Liver (tissue), 10 donors: ENCODE measurements at places on chromosomes 1 and 21.

- H3K4me3 ChIP-seq = peak within 1 kb of the TSS; percentile 70
- H3K36me3 ChIP-seq = no peaks in the 10 kb centered on the region
- no peak within 1 kb of the TSS for H3K27ac ChIP-seq
- no peaks in the 10 kb centered on the region for H3K27me3 ChIP-seq
These were observed at the start of gene IKBKE for GRCh38 chr1:206469933-206470691. Gene IKBKE (plus strand): TSS chr1:206470476. CDS start chr1:206473228, 2,752 bp downstream.

DNA sequence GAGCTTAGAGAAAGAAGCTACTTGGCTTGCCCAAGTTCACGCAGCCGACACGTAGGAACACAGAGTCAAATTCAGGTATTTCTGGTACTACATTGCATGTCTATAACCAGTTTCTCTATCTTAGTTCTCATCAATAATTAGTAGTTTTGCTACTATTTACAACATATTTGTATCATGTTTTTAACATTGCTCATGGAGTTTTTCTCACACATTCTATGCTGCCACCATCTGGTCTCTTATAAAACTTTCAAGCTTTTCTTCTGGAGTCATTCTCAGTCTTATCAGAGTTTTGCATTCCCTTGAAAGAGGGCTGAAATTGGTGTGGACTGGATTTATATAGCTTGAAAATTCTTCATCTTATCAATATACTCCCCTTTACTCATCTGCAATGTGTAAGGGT lies 118.8 kb upstream of the PALMD start:
- no peak overlapping the region for H3K4me3 ChIP-seq
- no peaks in the 10 kb centered on the region for H3K36me3 ChIP-seq
- H3K27ac ChIP-seq = no peak overlapping the region
- H3K4me1 ChIP-seq = peaks cover 6% of the 10 kb centered on the region
- no peaks in the 10 kb centered on the region for H3K27me3 ChIP-seq

DNA sequence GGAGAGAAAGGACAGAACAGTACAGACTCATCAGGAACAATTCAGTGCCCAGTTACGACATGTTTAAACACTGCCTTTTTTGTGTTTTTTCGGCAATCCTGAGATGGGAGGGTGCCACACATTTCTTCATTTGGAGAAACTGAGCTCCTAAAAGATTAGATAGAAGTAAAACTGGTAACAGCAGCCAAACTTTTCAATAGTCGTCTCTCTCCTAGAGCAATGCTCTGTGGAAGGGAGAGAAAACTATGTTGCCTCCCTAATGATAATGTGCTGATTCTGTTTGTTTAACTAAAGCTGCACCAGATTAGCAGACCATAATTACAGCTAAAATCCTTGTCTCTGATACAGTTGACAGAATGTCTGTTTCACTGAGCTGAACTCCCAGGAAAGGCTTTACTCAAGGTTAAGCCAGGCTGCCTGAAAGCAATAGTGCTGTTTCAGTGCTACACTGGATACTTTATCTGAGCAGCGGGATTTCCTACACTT lies 76.2 kb upstream of the CXADR start:
- H3K36me3 ChIP-seq = no peaks in the 10 kb centered on the region
- H3K27ac ChIP-seq = no peak overlapping the region
- no peak for DNase-seq
- no peak overlapping the region for H3K4me3 ChIP-seq

GRCh38 chr21:20106368-20106767 lies 891.8 kb upstream of the NCAM2 start:
- H3K4me1 ChIP-seq = no peaks in the 10 kb centered on the region
- no peaks in the 10 kb centered on the region for H3K27me3 ChIP-seq
- no peak overlapping the region for H3K27ac ChIP-seq
- H3K4me3 ChIP-seq = no peak overlapping the region

DNA sequence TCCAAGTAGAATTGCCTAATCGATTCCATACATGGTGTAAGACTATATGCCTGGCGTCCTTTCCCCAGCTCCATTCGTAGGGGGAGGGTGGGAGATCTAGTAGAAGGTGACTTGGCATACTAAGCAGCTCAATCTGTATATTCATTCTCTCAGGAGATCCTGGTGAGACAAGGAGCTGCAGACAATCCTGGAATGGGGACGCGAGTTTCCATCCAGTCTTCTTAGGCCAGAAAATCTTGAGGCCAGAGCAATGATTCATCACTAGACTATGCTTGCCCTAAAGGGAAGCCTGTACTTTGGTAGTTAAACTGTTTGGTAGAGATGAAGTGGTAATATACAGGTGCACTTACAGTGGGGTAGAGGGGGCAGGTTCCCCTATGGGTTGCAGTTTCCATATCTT lies 468.7 kb downstream of the ADGRL2 start:
- H3K4me3 ChIP-seq = no peak overlapping the region
- H3K27me3 ChIP-seq = no peaks in the 10 kb centered on the region
- H3K4me1 ChIP-seq = no peaks in the 10 kb centered on the region
